H7 (cell line): ENCODE measurements at places on chromosomes 11 and 22. TPM values are rescaled to one million over a fixed set of nuclear protein-coding genes. Genes with fewer than 3 reads are reported as not detected.

DNA sequence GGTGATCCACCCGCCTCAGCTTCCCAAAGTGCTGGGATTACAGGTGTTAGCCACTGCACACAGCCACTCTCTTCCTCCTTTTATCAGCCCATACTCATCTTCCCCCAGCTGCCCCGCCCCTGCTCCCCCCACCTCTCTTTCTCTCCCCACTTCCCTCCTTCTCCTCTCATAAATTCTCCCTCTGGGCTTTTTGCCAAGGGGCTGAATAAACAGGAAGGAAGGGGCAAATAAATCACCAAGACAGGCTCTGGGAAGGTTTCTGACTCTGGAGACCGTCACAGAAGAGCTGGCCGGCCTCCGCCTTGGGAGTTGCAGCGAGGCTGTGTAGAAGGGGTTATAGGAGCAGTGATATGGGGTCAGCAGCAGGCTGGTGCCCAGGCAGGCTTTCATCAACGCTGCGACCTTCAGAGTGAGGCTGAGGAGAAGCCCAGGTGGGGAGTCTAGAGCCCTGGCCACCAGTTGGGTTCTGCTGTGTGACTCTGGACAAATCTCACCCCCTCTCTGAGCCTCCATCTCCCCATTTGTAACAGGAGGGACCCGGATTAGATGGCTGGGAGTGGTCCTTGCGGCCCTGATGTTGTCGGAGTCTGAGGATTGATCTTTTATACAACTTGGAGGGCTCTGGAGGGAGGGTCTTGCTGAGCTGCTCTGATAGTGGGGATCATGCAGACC is 62.6 kb upstream of the RASD2 start:
- DNase-seq = no peak

The BIK gene
- 2.1 and 3.2 TPM in 2 replicates for total RNA-seq

The TMEM86A gene
- 0.70 and 1.5 TPM in 2 replicates for total RNA-seq

DNA sequence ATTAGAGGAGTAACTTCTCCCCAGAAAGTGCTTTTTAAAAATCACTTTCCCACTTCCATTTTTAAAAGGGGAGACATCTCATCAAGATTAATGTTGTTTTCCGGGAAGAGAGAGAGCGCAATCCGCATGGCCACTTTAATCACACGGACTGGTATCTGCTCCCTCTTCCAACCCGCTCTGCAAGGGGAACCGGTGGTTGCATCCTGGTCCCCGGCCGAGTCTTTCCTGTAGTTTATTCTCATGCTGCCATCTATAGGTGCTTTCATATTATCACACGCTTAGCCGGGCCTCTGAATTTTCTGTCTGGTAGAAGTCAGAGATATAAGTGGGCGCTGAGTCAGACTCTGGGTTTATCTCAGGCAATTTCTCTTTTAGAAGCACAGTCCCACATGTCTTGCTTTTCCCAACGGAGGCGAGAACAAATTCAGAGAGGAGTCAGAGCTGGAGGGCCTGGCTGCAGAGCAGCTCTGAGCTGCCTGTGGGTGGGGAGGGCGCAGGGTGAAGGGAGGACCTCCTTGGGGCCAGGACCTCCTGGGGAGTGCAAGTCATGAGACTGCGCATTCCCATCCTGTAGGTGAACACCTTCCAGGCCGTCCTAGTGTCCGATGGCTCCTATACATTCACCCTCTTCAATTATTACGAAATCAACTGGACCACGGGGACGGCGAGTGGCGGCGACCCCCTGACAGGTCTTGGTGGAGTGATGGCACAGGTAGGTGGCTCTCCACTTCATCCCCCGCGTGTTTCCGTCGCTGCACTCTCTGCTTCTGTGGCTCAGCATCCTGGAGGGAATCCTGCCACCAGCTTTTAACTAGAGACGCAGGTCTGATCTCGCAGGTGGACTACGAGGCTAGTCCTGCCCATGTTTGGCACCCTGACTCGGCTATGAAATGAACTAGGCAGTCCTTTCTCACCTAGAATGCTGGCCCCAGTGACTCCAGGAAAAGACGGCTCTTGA is 11.7 kb downstream of the TECTA start:
- peak; percentile 86 for DNase-seq

The DCHS1 gene
- 15.7 and 16.8 TPM in 2 replicates for total RNA-seq

- no peak for DNase-seq
These were observed 31.5 kb downstream of the ARVCF start for GRCh38 chr22:19984851-19985811.

- DNase-seq = no peak
These were observed 89.5 kb downstream of the TRMU start for GRCh38 chr22:46425016-46425415.

The PLA2G6 gene
- total RNA-seq = 23.4 and 49.6 TPM in 2 replicates

DNA sequence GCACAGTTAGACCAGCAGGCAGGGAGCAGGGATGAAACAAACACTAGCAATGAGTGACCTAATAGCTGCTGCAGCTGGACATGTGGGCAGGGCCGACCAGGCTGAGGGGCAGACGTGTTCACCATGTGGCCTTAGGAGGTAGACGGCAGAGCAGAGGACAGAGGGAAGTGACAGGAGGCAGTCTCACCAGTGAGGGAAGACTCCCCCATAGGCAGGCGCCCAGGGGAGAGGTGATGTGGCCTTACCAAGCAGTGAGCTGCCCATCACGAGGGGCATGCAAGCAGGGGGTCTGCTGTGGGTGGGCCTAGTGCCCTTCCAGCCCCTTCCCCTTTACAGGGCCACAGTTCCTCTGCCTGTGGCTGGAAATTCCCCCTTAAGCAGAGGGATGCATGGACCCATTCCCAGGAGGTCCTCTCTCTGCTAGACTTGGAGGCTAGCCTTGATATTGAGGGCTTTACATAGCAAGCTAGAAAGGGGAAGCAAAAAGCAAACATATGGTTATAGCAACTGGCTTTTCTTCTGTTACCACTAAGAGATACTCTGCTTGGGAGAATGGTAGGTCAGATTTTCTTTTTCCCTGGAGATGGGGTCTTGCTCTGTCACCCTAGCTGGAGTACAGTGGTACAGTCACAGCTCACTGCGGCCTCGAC is 67.6 kb downstream of the MPPED1 start:
- DNase-seq = peak; percentile 20

GRCh38 chr11:123480290-123480815 is 50.3 kb downstream of the GRAMD1B start:
- DNase-seq = no peak

- no peak for DNase-seq
These were observed 9.8 kb downstream of the YAP1 start for GRCh38 chr11:102119997-102120396.

- DNase-seq = no peak
These were observed 393 bp downstream of the CYB561A3 start for GRCh38 chr11:61361237-61361740.

GRCh38 chr22:35363566-35364086 is 17.3 kb upstream of the HMOX1 start:
- DNase-seq = no peak

The KLHDC7B gene
- total RNA-seq = not detected in 2 replicates

- DNase-seq = no peak
These were observed 81.0 kb upstream of the SNX19 start for GRCh38 chr11:130997278-130997677.

The TRIM49 gene
- total RNA-seq = not detected in 2 replicates

The ANGPTL5 gene
- not detected in 2 replicates for total RNA-seq

DNA sequence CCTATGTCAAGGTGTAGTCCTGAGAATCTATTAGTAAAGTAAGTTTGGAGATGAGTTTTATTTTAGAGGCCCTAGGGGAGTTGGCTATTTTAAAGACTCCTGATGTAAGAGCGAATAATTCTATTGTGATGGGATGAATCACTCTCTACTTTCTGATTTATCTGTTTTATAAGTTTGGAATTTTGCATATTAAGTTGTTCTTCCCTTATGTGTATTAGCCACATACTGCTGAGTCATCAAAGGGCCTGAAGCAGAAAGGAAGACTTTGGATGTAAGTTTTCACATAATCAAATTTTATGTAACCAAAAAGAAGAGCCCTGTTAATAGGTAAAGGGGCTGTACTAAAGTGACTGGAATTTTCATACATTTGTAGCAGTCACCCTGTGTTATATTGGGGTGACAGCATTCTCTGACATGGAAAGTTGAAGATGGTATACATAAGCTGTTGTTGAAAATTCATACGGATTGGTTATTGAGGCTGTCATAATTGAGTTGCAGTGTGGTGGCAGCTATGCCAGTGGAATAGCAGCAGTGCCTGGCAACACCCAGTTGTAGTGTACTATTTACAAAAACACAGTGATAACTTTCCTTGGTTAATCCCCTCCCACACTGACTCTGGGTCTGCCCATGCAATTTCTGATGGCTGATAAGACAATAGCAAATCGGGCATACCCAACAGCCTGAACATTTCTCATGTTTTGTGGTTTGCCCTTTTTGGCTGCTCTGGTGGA is 90.6 kb upstream of the NTM start:
- no peak for DNase-seq

GRCh38 chr11:8381871-8382396 is 118.3 kb upstream of the LMO1 start:
- no peak for DNase-seq

The SUSD2 gene
- 0.83 and 1.3 TPM in 2 replicates for total RNA-seq

GRCh38 chr22:36055376-36056295 is 27.0 kb upstream of the RBFOX2 start:
- DNase-seq = peak; percentile 14

DNA sequence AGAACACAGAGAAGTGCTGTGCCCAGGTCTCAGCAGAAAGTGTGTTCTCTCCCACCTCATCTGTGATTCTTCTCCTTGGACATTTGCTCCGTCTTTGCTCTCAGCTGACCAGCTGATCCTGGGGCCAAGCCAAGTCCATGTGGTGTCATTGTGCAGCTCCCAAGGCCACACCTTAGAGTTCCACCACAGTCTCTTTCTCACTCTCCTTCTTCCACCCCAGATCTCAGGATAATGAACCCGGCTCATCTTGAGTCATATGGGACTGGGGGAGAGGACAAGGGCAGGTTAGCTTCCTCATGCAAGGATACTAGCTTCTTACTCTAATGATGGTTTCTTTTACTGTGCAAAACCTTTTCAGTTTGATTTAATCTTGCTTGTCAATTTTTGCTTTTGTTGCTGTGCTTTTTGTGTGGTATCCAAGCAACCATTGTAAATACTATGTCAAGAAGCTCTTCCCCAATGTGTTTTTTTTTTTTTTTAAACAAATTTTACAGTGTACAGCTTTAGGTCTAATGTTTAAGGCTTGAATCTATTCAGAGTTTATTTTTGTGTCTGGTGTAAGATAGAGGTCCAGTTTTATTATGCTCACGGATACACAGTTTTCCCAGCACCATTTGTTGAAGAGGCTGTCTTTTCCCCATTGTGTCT is 75.0 kb upstream of the OR4B1 start:
- DNase-seq = no peak

The TSSK2 gene
- total RNA-seq = not detected in 2 replicates

- DNase-seq = no peak
These were observed 73.8 kb downstream of the FAM76B start for GRCh38 chr11:95715777-95716241.

The CASP4 gene
- not detected in 2 replicates for total RNA-seq

DNA sequence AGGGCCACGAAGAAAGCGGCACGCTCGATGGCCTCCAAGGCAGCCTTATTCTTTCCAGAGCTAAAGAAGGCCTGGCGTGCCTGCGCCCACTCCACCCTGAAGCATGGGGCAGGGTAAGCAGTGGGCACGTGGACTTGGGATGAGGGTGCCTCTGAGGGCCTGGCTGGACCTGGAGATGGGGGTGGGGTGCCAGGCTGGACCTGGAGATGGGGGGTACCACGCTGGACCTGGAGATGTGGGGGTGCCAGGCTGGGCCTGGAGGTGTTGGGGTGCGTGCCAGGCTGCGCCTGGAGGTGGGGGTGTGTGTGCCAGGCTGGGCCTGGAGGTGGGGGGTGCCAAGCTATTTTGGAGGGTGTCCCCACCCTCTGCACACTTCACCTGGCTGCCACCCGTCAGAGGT is 5.3 kb downstream of the CPT1B start:
- DNase-seq = peak; percentile 36

The APOBEC3B gene
- total RNA-seq = 4.4 and 6.5 TPM in 2 replicates

- no peak for DNase-seq
These were observed 83.5 kb upstream of the EIF3D start for GRCh38 chr22:36612458-36612857.

- no peak for DNase-seq
These were observed 19.3 kb upstream of the NUCB2 start for GRCh38 chr11:17257196-17257595.

DNA sequence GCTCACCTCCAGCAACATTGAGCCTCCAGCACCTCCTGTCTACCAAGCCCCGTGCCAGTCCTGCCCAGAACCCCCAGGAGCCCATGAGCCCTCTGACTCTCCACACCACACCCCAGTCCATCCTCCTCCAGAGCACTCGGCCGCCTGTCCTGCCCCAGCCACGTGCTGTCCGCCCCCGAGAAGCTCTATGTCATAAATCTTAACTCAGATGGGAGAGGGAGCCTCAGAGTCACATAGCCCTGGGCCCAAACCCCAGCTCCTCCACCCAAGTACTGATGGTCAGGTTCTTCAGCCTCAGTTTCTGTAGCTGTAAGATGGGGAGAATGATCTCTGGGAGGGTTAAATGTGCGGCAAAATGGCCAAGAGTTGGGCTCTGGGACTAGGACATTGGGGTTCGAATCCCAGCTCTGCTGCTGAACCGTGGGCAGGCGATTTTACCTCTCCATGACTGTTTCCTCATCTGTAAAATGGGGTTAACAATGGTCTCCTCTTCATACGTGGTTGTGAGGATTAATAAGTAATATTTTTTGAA is 27.8 kb downstream of the CYTH4 start:
- no peak for DNase-seq

DNA sequence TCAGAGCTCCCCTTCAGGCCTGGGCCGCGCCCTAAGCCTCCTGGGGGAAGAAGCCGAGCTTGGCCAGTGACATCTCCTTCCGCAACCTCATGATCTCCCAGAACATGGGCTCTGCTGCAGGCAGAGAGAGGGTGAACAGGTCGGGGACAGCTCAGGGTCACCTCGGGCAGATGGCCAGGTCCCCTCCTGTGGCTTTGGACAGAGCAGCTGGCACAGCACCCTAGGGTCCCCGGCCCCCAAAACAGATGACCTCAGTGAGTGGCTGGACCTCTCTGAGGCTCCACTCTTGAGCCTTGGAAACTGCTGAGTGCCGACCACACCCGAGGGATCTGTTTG is 6.9 kb upstream of the FADS3 start:
- DNase-seq = no peak

DNA sequence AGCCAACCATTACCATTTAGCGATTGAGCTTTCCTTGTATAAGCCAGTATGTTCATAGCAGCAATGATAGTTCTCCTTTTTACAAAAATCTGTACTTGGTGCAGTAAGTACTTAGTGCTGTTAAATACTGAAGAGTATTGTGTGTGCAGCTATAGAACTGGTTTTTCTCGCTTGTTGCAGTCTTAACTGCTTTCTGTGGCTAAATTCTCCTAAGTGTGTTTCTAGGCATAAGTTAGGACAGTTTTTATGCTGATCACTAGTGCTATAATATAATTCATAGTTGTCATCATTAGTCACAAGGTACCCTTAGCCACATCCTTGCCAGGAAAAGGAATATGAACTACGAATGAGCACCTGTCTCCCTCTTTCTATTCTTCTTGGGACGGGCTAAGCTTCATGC is 107.7 kb downstream of the GRAMD1B start:
- DNase-seq = no peak

The GDPD4 gene
- total RNA-seq = not detected in 2 replicates

The CARD18 gene
- total RNA-seq = not detected in 2 replicates

GRCh38 chr22:27713461-27713860 is 88.1 kb downstream of the MN1 start:
- DNase-seq = no peak

The C22orf23 gene
- total RNA-seq = 0.26 and 0.28 TPM in 2 replicates
